ENCODE measurements at places on chromosomes 16 and 17. TPM values are rescaled to one million over a fixed set of nuclear protein-coding genes. Genes with fewer than 3 reads are reported as not detected.

HBA2 gene
- polyA plus RNA-seq: not detected

MBTD1 gene
- polyA plus RNA-seq: 4.8 TPM

SULT1A4 gene
- 1.6 TPM for polyA plus RNA-seq

GRCh38 chr17:69461951-69462369, 47.5 kb downstream of the MAP2K6 start:
- no peak for DNase-seq

DNA sequence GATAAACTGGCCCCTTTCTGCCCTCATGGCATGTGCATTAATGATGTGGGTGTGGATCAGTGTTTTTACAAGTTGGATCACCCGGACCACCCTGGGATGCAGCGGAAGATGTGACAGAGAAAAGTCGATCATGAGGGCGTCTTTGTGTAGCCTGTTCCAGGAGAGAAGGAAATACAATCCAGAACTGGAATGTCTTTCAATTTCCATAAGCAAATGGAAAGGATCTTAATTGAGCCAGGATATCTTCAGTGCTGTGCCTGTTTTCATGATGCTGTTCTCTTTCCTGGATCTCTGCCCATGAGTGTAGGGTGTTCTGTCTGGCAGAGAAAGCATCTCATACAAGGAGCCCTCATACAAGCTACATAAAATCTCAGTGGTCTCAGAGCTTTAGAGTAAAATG, 481.4 kb downstream of the XYLT1 start:
- no peak for DNase-seq

DNA sequence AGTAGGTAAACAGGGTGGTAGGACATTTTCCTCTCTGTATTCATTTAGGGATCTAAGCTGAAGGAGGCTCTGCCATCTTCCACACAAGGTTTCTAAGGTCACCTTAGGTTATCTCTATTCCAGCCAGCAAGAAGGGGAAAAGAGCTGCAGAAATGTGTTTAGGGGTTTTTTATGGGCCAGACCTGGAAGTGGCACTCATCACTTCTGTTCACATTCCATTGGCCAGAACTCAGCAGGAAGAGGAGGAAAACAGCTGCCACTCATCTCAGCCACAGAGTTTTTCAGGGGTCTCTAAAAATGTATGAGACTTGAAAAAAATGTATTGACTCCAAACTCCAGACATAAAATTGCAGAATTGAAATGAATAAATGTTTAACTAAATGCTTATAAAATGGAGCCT, 65.8 kb downstream of the FTO start:
- DNase-seq: peak; percentile 30

DNA sequence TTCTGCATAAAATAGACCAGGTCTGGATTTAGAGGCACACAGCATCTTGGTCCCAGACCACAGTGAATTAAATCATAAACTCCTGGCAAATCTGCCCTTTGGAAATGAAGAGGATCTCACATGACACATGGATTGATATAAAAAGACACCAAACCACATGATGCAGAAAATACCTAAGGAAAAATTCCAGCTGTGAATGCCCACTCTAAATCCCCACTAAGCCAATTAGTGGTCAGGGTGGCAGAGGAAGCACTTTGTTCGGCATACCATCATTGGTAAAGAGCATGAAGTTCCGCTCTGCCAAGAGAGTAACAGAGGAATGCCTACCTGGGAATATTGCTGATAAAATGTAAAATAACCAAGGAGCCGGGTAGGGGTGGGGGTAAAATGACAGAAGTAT, 32.4 kb upstream of the NOL11 start:
- DNase-seq: no peak

DNA sequence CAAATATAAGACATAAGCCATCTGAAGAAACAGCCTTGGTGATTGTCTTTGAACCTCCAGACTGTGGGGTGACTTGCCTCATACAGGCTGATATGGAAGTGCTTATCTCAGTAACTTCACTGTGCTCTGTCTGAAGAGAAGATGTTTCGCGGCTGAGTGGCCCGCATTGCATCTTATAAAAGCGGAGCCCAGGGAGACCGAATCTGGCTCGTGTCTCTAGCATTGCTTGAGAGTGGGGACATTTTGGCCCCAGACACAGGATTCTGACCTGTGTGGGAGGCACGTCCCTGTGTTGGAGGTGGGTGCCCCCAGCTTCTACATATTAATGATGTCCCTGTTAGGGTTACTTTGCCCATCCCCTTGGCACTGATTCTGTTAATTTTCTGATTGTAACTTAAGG, 66.4 kb downstream of the METRNL start:
- DNase-seq: no peak

DNA sequence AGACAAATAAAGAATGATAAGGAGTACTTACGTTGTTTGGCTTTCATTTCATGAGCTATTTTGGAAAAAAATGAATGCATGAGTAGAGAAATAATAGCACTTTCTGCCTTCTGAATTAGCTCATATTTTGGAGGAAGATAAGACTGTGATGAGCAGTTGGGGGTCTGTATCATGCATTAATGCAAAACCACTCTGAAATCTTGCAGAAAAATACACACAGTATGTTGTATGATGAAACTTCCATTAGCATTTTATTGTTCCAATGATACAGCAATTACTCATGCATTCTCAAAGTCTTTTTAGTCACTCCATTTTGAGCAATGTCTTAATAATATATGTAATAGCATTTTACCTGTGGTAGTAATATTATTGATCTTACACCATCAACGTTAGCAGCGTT, 571.0 kb downstream of the CDH8 start:
- DNase-seq: no peak

DNA sequence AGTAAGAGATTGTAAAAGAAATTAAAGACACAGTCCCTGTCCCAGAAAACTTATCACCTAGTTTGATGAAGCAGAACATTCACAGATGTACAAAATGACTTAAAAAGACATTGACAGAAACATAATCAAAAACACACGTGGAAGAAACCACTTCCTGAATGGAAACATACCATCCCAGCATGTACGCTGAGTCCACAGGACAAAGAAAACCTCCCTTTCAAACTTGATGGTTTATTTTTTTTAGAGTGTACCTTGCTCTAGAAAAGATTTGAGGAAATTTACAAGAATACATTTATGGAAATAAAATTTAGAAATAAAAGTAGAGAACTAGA, 140.9 kb downstream of the PMP22 start:
- DNase-seq: no peak

DNA sequence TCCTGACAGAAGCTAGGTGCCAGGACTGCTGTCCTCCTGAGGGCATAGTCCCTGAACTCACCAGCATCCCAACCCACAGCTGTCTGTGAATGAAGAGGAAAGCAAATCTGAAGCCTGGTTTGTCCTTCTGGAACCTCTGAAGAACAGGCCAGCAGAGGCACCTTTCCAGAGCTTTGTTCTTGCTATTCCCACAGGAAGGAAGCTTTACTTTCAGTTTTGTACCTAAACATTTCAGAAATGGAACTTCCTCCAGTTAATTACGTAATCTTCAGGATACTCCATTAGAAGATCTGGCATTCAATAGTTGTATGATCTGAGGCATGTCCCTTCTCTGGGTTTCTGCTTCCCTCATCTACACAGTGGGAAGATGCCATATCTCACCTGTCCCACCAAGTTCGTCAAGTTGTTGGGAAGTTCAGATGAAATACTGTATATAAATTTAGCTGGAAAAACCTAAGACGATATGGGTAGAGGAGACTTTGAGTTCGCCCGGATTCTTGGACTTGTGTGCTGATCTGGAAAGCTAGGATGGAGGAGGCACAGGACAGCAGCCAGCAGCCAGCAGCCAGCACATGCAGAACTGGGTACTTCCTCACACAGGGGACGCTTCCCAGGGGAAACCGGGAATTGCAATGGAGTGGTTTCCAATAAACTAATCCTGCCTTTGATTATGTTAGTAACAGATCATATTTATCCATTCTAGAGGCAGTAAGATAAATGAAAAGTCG, 22.4 kb downstream of the NXPH3 start:
- peak; percentile 32 for DNase-seq

Data from endothelial cell of umbilical vein (primary cell).